ENCODE measurements at places on chromosomes 6 and 20.
A peak's percentile ranks its signal among the peaks of the same experiment; 100 is the strongest.

DNA sequence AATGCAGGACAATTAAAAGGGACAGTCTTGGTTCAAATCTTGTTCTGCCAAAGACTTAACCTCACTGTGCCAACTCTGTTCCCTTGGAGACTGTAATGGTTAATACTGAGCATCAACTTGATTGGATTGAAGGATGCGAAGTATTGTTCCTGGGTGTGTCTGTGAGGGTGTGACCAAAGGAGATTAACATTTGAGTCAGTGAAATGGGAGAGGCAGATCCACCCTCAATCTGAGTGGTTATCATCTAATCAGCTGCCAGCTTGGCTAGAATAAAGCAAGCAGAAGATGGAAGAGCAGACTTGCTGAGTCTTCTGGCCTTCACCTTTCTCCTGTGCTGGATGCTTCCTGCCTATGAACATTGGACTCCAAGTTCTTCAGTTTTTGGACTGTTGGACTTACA lies 474.4 kb downstream of the CD83 start:
- no peak for DNase-seq

GRCh38 chr6:130849594-130849993 lies 22.4 kb downstream of the SMLR1 start:
- DNase-seq: no peak

GRCh38 chr6:169371344-169372127 lies 117.9 kb upstream of the THBS2 start:
- DNase-seq: no peak

DNA sequence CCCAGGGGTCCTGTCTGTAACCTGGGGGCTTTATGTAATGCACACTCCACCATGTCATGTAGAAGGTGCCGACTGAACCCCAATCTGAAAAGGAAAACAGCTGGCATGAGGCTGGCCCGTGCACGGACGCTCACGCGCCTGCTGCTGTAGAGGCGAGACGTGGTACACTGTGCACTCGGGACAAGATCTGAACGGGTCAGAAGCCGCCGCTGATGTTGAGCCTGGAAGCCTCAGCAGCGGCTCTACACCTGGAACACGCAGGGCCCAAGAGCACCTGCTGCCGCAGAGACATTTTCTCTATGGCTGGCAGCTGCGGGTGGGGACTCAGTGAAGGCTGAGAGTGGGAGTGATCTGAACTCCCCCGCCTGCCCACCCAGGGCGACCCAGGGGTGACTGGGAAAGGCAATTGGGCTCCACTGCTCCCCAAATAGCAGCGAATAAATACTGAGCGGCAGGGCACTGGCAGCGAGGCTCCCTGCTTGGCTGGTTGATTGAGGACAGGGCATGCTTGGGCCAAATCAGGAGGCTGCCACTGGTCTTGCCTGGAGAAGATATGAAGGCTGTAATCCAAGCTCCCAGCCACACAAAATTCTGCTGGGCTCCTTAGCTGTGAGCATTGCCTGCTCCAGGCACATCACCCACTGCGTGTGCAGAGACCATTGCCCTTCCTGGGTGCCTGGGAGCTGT lies 2.5 kb upstream of the OGFR start:
- no peak for DNase-seq

DNA sequence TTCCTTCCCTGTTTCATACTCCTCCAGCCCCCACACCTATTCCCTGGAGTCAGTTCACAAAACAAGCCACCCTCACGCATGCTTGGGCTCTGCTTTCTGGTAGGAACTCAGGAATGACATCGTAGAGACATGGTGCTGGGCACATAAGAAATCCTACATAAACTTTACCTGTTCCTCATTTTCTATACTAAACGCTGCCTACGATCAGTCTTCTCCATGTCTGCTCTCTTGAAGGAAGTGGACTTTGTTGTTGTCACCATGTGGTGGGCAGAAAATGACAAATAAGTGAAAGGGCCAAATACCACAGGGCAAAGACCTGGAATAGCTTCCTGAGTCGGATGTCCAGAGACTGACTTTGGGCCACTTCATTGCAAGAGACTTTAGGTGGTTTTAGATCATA lies 10.1 kb downstream of the MYLK4 start:
- no peak for DNase-seq

DNA sequence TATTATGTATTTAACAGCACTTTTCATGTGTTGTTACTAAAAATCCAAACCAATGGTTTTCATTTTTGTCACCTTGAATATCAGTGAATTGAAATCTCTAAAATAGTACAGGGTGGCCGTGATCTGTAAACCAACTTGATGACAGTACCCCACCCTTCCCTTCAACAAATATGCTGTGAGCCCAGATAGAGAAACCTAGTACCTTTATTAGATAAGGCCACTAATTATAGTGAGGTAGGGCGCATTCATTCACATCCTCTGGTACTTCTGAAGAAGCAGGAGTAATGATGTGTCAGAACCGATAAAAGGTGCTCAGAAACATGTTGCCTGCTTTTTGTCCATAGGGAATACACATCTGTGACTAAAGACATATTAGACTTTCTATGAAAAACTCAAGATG lies 409.5 kb downstream of the GJA1 start:
- no peak for DNase-seq

DNA sequence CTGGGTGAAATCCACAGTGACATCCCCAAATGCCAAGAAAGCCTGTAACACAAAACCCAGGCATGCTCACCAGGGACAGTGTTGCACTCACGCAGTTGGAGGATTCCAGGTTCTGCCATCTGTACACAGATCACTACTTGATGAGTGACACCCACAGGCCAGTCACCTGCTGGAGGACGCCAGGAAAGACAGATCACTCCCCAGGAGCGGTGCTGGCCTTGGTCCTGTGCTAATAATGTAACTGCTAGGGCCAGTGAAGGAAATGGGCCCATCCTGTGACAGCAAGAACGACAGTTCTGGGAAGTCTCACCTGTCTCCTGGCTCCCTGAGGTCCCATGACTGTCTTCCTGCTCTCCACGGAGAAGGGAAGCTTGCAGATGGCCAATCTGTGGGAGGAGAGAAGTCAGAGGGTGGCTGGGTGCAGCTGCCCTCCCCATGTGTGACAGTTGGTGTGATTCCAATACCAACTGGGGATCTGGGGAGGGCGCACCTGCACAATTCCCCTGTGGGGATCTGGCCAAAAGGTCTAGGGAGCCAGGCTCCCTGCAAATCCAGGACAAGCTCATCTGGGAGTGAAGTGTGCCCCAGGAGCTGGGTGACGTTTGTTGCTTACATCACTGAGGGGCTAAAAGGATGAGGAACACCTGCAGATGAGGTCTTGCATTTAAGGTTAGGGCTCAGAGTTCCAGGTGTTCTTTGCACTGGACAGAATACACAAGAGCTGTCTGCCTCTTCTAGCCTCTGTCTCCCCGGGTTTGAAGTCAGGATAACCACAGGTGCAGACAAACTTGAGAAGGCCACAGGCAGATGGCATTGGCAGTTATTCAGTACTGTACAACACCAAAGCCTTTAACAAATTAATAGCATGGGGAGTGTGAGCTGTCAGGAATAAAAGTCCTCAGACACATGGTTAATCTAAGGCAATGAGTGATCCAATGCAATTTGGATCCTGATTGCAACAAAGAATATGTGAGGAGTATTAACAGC lies 10.3 kb downstream of the ZNF337 start:
- DNase-seq: no peak

DNA sequence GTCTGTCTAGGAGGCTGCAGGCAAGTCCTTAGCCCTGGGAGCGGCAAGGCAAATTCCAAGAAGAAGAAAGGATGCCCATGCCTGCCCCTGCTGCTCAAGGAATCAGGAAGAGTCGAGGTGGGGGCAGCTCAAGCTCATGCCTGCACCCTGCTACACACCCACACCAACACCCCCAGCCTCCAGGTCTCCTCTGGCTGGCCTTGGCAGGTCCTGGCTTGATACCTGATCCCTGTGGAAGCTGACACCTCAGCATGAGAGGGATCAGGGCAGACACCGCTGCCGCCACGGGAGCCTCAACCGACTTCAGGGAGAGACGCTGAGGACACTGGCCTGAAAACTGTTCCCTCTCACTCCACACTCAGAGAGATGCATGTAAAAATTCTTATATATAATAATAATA lies 35.5 kb upstream of the MAFB start:
- DNase-seq: no peak

DNA sequence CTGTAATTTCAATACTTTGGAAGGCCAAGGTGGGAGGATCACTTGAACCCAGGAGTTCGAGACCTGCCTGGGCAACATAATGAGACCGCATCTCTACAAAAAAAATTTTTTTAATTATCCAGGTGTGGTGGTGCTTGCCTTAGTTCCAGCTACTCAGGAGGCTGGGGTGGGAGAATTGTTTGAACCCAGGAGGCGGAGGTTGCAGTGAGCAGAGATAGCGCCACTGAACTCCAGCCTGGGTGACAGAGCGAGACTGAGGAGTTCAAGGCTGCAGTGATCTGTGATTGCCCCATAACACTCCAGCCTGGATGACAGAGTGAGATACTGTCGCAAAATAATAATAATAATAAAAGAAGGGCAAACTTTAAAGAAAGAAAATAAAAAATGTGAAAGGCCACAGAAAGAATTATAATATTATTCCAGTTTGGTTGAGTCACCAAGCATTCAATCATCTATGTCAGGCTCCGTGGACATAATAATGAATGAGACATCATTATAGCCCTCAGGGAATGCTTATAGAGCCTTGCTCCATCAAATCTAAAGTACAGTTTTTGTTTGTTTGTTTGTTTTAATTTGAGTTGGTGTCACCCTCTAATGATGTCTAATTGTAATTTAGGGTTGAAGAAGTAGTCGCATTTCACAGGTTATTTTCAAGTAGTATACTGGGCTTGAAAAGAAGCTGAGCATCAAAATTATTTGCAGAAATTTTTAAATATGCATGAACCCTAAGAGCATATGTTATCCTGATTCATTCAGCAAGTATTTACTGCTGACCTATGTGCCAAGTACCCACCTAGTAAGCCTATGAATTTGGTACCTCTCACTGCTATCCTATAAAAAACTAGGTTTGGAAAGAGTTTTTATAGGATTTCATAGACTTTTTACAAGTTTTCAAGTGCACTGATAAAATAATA lies 15.1 kb downstream of the GLYATL3 start:
- no peak for DNase-seq

- peak; percentile 4 for DNase-seq
Measured at GRCh38 chr6:142474531-142475289, 172.9 kb downstream of the ADGRG6 start.

DNA sequence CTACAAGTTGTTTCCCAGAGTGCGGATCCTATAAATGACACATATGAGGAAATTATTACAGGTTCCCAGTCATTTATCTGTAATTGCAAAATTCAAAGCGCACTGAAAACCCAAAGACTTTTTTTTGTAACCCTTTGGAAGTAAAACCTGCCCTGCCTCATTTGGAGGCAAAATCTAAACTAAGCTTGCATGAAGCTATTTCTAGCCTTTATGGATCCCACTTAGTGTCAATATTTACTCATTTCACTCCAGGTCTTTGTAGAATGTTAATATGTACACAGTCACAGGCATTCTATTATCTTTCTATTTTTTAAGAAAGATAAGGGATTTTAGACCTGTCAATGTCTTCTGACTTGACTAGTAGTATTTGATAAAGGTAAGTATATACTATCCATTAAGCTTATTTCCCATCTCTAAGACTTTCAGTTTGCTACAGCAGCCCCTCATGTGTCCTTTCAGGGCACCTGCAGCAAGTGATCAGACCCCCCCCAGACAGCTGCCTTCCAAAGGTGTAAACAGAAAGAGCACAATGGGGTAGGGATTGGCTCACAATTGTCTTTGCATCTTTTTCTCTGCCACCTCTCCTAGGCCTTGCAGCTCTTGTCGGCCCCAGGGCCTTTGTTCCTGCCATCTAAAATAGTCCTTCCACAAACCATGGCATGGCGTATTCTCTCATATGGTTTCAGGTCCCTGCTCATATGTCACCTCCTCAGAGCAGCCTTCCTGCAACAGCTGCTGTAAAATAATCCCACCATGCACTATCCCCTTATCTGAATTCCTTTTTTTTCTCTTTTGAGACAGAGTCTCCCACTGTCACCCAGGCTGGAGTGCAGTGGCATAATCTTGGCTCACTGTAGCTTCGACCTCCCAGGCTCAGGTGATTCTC lies 1.3 kb upstream of the REPS1 start:
- DNase-seq: no peak

GRCh38 chr6:72809746-72810379 lies 188.0 kb downstream of the KCNQ5 start:
- DNase-seq: no peak

GRCh38 chr6:155126727-155127439 lies 131.8 kb downstream of the TIAM2 start:
- peak; percentile 44 for DNase-seq

DNA sequence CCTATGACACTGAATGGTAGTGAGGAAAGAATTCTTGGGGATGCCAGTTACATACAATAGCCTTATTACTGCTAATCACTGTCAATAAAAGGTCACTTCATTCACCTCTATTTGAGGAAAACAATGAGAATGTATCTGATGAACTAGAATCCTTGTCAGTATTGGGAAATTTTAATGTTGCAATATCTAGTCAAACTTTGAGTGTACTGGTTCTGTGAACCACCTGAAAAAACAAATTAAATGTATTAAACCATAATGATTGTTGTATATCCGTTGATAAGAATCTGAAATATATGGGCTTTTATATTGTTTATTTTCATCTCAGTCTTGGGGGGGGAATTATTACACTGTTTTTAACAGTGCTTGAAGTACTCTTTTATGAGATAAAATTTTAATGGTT lies 10.6 kb downstream of the TAF11 start:
- DNase-seq: no peak

- DNase-seq: no peak
Measured at GRCh38 chr6:32932132-32932868, 8.5 kb downstream of the HLA-DMB start.

DNA sequence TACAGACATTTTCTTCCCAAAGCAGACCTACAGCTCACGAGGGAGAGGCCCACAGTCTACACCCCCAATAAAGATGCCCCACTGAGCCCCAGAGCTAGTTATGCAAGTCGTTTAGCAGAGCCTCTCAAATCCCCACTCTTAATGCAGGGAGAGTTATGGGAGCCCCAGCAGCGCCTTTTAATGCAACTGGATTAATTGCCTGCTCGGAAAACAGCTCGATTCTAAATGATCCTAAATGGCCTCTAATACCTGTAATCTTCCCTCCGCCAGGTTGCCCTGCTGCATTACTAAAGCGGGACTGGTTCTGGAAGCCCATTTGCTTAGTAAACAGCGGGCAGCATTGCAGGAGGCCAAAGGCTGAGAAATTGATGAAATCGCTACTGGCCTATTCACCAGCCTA lies 656.9 kb downstream of the PTPRT start:
- no peak for DNase-seq

GRCh38 chr20:37384683-37385174 lies 38.8 kb downstream of the SRC start:
- DNase-seq: no peak

GRCh38 chr20:38414769-38415450 lies 20.2 kb downstream of the SNHG17 start:
- no peak for DNase-seq

Measured in amniotic stem cell (primary cell).